CD4-positive, alpha-beta memory T cell (primary cell): ENCODE measurements at places on chromosomes 4 and X. TPM values are rescaled to one million over a fixed set of nuclear protein-coding genes. Genes with fewer than 3 reads are reported as not detected.

DNA sequence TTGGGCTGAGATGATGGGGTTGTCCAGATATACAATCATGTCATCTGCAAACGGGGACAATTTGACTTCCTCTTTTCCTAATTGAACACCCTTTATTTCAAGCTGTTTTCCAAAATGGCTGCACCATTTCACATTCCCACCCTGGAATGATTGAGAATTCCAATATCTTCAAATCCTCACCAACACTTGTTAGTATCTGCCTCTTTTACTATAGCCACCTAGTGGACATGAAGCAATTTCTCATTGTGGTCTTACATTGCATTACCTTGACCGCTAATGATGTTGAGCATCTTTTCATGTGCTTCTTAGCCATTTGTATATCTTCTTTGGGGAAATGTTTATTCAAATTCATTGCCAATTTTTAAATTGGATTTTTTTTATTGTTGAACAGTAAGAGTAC is 364.8 kb downstream of the SMARCA1 start:
- H3K36me3 ChIP-seq, result no peaks in the 10 kb centered on the region
- no peaks in the 10 kb centered on the region for H3K27me3 ChIP-seq
- no peaks in the 10 kb centered on the region for H3K4me1 ChIP-seq
- DNase-seq, result no peak
- H3K4me3 ChIP-seq, result no peak overlapping the region
- H3K27ac ChIP-seq, result no peak overlapping the region

DNA sequence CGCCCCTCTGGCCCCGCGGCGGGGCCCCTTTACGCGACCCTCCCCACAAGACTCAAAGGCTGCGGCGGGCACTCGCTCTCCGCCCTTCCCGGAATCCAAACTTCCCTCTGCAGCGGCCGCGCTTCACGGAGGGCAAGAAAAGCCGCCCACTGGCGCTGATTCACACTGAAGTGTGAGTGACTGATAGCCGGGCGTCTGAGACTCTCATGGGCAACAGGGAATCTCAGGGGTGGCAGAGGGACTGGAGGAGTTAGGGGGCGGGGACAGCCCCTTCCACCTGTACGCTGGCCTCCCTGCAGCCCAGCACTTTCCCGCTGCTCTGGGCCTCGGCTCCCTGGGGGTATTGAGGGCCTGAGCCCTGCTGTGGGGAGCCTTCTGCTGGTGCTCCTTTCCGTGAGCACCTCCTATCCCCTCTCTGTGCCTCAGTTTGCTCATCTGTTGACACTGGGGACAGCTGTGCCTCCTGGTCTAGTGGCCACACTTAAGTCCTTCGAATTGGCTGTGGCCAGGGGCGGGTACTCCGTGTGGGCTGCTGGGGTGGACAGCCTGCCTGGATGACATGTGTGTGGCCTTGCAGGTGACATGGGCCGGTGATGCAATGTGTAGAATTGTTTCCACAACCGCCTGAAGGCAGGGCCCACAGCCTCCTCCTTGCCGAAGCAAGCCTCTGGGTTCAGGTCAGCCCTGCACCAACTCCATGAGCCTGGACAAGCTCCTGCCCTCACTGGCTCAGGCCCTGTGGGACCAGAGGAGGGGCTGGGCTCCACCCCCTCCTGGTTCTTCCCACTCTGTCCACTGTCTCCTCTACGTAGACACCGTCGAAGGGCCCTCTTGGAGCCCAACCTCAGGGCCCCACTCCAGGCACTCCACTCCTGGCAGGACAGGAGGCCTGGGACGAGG is 951 bp downstream of the SH3BP2 start:
- H3K4me3 ChIP-seq, result no peak overlapping the region
- no peak for DNase-seq
- H3K4me1 ChIP-seq, result peaks cover 40% of the 10 kb centered on the region

CSAG3 gene
- total RNA-seq, result not detected

DNA sequence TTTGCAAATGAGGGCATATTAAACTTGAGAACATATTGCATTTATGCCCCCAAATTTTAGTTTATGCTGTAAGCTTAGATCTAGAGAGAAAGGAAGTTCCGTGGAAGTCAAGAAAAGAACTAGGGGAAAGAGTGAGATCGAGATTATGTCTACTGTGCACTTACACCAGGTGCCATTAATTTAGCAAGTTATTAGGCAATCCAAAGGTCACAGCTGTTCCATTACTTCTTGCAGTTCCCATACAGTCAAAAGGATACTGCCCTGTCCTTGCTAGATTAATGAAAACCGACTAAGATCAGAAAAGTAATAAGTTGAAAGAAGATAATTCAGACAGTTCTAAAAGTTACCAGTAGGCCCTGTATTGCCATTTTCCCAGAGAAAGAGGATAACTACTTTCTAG is 49.3 kb upstream of the SLC7A11 start:
- H3K27me3 ChIP-seq, result no peaks in the 10 kb centered on the region
- H3K4me1 ChIP-seq, result no peaks in the 10 kb centered on the region
- no peak for DNase-seq
- no peak overlapping the region for H3K27ac ChIP-seq
- no peak overlapping the region for H3K4me3 ChIP-seq

S100P gene
- 2.1 TPM for total RNA-seq

DNA sequence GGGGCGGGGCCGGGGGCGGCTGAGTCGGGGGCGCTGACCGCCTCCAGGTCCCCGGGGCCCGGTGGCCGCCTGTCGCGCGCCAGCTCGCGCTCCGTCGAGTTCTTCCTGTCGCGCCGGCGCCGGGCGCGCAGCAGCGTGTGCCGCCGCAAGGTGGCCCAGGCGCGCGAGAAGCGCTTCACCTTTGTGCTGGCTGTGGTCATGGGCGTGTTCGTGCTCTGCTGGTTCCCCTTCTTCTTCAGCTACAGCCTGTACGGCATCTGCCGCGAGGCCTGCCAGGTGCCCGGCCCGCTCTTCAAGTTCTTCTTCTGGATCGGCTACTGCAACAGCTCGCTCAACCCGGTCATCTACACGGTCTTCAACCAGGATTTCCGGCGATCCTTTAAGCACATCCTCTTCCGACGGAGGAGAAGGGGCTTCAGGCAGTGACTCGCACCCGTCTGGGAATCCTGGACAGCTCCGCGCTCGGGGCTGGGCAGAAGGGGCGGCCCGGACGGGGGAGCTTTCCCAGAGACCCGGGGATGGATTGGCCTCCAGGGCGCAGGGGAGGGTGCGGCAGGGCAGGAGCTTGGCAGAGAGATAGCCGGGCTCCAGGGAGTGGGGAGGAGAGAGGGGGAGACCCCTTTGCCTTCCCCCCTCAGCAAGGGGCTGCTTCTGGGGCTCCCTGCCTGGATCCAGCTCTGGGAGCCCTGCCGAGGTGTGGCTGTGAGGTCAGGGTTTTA is 1.5 kb downstream of the ADRA2C start:
- DNase-seq, result no peak
- H3K27me3 ChIP-seq, result no peaks in the 10 kb centered on the region
- H3K36me3 ChIP-seq, result no peaks in the 10 kb centered on the region
- H3K4me3 ChIP-seq, result no peak overlapping the region

- H3K4me1 ChIP-seq, result no peaks in the 10 kb centered on the region
- H3K27me3 ChIP-seq, result no peaks in the 10 kb centered on the region
- no peak overlapping the region for H3K27ac ChIP-seq
- no peaks in the 10 kb centered on the region for H3K36me3 ChIP-seq
- no peak for DNase-seq
These were observed 124.3 kb downstream of the PCDH10 start for GRCh38 chr4:133273401-133273800.

DNA sequence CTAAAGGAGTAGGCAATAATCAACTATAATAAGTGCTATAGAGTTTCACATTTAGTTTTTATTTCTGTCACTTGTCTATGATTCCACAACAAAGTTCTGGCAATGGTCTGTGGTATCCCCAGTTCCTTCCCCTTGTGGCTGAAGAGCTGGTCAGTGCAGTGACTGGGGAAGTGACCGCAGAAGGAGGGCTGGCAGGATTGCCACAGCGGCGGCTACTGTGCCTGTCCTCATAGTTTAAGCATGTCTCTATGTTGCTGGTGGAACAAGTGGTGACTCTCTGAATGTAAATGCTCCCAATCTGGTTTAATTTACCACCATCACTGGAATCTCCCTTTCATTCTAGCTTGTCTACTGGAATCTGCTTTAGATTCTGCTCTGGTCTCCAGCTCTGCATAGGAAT is 170.6 kb upstream of the GK2 start:
- H3K4me3 ChIP-seq, result no peak overlapping the region
- H3K36me3 ChIP-seq, result no peaks in the 10 kb centered on the region
- no peak overlapping the region for H3K27ac ChIP-seq

GPC3 gene
- 0.20 TPM for total RNA-seq

DNA sequence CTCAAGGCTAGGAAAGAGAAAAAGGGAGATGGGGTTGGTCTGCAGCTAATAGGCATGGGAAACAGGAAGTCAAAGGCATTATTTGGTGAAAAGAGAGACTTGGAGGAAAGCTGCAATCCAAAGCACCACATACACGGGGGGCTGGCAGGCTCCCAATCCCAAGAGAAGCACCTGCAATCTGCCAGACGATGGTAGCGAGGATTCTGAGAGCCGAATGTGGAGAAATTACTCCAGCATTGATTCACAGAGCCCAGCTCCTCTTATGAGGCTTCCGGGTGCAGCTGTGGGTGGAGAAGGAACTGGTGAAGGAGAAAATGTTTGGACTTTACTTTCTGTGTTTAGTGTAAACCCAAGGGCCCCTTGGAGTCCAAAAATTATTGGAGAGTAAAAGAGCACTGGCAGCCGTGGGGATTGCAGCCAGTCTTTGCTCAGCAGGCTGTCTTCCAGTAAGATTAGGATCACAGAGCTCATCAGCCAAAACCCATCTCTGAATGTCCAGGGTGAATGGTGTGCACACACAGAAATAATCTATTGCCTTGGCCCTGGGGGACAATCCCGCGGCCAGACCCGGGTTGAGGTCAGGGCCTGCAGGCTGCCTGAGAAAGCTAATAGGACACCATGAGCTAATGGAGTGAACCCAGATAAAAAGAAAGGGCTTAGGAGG is 197.6 kb downstream of the KIT start:
- no peaks in the 10 kb centered on the region for H3K4me1 ChIP-seq
- H3K4me3 ChIP-seq, result no peak overlapping the region
- no peak overlapping the region for H3K27ac ChIP-seq
- H3K27me3 ChIP-seq, result no peaks in the 10 kb centered on the region

NOX1 gene
- not detected for total RNA-seq

- no peaks in the 10 kb centered on the region for H3K36me3 ChIP-seq
- no peaks in the 10 kb centered on the region for H3K27me3 ChIP-seq
- DNase-seq, result no peak
- no peak overlapping the region for H3K4me3 ChIP-seq
These were observed 105.4 kb downstream of the SYNPO2 start for GRCh38 chr4:118994030-118994429.

- no peak overlapping the region for H3K4me3 ChIP-seq
- no peak overlapping the region for H3K27ac ChIP-seq
- H3K4me1 ChIP-seq, result no peaks in the 10 kb centered on the region
- H3K36me3 ChIP-seq, result peaks cover 43% of the 10 kb centered on the region
- DNase-seq, result no peak
- H3K27me3 ChIP-seq, result no peaks in the 10 kb centered on the region
These were observed 40.2 kb upstream of the NKX3-2 start for GRCh38 chr4:13584481-13584880.

DNA sequence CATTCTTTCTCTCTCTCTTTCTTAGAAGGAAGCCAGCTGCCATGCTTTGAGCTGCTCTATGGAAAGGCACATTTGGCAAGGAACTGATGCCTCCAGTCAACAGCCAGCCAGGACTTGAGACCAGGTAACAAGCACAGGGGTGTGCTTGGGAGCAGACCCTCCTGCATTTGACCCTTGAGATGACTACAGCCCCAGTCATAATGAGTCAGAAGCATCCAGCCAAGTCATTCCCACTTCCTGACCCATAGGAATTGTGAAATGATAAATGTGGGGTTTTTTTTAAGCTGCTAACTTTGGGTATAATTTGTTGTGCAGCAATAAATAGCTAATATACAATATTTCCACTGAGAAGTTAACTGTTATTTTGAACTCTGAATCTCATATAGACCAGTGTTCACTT is 446.9 kb downstream of the GRXCR1 start:
- H3K4me3 ChIP-seq, result no peak overlapping the region
- H3K27ac ChIP-seq, result no peak overlapping the region
- no peaks in the 10 kb centered on the region for H3K36me3 ChIP-seq
- no peak for DNase-seq
- no peaks in the 10 kb centered on the region for H3K27me3 ChIP-seq
- no peaks in the 10 kb centered on the region for H3K4me1 ChIP-seq

DNA sequence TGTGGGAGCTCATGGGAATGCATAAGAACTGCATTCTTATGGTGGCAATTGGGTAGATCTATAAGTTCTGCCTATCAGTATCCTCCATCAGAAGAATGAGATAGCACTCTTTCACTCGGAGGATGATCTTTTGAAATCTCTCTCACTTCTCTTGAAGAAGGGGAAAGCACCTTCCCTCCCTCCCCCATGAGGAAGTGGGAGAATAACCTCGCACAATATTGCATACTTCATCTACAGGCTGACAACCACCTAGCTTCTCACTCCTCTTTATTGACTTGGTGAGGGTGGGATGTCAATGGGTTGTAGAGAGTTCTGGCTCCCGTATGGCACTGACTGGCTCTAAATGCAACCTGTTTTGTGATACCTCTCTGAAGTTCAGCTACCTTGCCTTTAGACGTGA is 146.7 kb upstream of the SPOCK3 start:
- no peaks in the 10 kb centered on the region for H3K4me1 ChIP-seq
- no peak for DNase-seq
- H3K36me3 ChIP-seq, result no peaks in the 10 kb centered on the region
- H3K27ac ChIP-seq, result no peak overlapping the region
- no peaks in the 10 kb centered on the region for H3K27me3 ChIP-seq
- no peak overlapping the region for H3K4me3 ChIP-seq

GRCh38 chrX:7948483-7948882 is 21.3 kb upstream of the PNPLA4 start:
- H3K27ac ChIP-seq, result no peak overlapping the region
- H3K36me3 ChIP-seq, result no peaks in the 10 kb centered on the region
- DNase-seq, result no peak

DNA sequence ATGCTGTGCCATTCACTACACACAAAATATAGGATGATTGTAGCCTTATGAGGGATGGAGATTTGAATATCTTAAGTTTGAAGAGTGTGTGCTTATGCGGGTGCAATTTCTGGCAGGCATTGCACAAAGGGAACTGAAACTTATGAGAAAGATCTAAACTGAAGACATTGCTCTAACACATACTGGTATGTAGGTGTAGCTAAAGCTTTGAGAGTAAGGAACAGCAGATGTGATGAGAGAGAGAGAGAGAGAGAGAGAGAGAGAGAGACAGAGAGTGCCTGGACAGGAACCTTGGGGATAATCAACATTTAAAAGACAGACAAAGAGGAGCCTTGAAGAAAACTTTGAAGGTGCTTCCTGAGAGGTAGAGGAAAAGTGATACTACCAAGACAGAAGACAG is 379.7 kb downstream of the SPRY1 start:
- H3K4me3 ChIP-seq, result no peak overlapping the region
- H3K4me1 ChIP-seq, result no peaks in the 10 kb centered on the region
- no peak for DNase-seq

SRPX gene
- total RNA-seq, result not detected

APLN gene
- total RNA-seq, result not detected
